ENCODE measurements at places on chromosomes 5 and 9.
A peak's percentile ranks its signal among the peaks of the same experiment; 100 is the strongest.

DNA sequence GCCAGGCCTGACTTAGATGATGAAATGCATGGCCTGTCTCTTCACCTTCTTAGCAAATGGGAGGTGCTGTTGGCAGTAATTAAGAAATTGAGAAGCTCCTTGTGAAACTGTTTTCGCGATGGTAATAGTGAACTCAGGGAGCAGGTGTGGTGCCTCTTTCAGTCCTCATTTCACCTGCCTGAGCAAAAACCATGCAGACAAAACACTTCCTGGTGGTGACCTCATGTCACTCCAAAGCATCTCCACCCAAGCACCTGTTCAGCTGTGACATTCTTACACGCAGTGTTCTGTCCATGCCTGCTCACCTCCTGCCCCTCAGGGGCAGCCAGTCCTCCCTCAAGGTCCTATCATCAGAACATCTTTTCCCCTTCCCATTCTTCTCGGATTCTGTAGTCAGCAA lies 146.5 kb downstream of the CD180 start:
- DNase-seq, result no peak

GRCh38 chr5:37721447-37721871 lies 118.4 kb downstream of the GDNF start:
- no peak for DNase-seq

- DNase-seq, result no peak
Measured at GRCh38 chr5:66527478-66528035, 68.6 kb upstream of the MAST4 start.

GRCh38 chr5:140196115-140196814 lies 21.3 kb downstream of the CYSTM1 start:
- no peak for DNase-seq

GRCh38 chr5:157867751-157868387 lies 8.9 kb upstream of the CLINT1 start:
- DNase-seq, result no peak

- DNase-seq, result peak; percentile 66
Measured at GRCh38 chr5:151051066-151051930, 29.5 kb downstream of the TNIP1 start.

DNA sequence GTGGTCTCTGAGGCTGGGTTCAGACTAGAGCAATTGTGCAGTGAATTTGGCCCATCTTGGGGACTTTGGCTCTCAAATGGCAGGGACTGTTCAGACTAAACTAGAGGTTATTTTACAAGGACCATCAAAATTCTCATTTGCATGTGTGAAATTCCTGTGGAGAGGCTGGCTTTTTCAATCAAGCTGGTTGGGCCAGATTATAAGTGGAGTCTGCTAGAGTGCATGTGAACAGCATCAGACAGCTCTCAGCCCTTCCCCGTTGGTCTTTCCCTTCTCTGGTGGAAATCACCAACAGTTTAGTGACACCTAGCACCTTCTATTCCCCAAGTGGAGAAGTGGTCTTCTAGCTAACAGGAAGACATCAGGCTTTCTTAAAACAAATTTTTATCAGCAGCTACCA lies 301.3 kb downstream of the CWC27 start:
- DNase-seq, result no peak

GRCh38 chr5:175885813-175886212 lies 14.4 kb downstream of the CPLX2 start:
- DNase-seq, result no peak
